ENCODE measurements at places on chromosomes 2 and 18.

DNA sequence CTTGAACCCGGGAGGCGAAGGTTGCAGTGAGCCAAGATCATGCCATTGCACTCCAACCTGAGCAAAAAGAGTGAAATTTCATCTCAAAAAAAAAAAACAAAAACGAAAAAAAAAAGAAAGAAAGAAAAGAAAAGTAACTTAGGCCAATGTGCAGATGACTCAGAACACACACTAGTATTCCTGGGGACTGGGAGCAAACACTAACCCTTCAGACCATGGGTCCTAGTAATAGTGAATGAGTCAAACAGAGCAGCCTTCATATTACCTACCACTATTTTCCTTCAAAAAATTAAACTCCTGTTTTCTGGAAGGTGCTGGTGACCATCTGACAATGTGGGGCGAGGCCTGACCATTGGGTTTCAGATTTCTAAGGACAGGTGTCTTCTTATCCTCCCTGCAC, 253.4 kb downstream of the PIEZO2 start:
- no peak for DNase-seq

GRCh38 chr2:128681507-128681906, 362.8 kb upstream of the HS6ST1 start:
- DNase-seq = peak; percentile 3

DNA sequence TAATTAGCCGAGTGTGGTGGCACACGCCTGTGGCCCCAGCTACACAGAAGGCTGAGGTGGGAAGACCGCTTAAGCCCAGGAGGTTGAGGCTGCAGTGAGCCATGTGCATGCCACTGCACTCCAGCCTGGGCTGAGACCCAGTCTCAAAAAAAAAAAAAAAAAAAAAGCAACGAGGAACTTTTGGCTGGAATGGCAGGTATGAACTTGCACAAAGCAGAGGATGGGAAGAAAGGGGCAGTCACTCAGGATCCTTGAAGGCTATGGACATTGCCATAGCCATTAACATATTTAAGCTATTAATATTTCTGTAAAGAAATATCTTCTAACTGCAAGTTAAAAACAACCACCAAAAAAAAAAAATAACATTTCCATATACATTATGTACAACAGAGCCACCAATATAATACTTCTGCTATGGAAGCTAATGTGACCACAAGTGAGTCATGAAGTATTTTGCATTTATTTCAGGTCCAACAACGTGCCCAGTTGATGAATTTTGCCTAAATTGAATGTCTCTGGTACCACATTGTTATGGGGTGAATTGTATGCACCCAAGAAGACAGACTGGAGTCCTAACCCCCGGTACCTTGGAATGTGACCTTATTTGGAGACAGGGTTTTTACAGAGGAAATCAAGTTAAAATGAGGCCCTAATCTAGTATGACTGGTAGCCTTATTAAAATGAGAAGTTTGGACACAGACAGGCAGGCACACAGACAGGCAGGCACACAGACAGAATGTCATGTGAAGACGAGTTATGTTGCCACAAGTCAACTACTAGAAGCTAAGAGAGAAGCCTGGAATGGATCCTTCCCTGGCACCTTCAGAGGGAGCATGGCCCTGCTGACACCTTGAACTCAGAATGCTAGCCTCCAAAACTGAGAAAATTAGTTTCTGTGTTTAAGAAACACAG, 102.8 kb downstream of the RBMS1 start:
- DNase-seq = no peak

DNA sequence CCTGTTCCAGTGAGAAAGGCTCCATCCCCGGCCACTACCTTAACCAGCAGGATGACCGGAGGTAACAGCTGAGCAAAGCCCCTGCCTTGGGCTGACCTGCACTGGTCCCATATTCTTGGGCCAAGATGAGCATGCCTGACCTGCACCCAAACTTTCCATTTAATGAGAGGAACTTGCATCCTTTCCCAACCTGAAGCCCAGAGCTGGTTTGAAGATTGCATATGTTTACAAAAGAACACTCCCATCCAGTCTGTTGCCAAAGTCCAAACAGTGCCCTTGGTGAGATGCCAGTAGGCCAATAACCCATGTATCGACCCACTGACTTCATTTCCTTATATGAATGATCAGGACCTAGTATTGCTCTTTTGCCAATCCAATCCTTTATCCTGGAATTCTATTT, 5.5 kb upstream of the NPAS2 start:
- DNase-seq = no peak

GRCh38 chr18:13934676-13935075, 19.3 kb upstream of the MC2R start:
- DNase-seq = no peak

- no peak for DNase-seq
These were observed 1.2 kb upstream of the TRAPPC8 start for GRCh38 chr18:31943878-31944816.

GRCh38 chr2:46328829-46329228, 31.6 kb downstream of the EPAS1 start:
- DNase-seq = no peak

DNA sequence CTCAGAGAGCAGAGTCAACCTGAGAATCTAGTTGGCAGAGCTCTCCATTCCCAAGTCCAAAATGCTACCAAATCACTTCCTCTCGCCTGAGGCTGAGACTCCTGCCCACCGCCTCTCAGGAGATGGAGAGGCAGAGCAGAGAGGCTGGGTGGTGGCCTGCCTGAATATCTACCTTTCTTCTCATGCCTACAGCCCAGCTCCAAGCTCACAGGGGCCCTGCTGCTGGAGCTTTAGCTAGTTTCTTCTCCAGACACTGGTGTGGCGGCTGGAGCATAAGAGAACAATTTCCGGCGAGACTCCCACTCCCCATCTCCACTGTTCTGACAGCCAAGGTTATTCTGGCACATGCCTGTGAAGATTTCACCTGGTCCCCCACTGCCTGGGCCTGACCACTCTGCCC, 8.1 kb upstream of the CYP26B1 start:
- DNase-seq = no peak

DNA sequence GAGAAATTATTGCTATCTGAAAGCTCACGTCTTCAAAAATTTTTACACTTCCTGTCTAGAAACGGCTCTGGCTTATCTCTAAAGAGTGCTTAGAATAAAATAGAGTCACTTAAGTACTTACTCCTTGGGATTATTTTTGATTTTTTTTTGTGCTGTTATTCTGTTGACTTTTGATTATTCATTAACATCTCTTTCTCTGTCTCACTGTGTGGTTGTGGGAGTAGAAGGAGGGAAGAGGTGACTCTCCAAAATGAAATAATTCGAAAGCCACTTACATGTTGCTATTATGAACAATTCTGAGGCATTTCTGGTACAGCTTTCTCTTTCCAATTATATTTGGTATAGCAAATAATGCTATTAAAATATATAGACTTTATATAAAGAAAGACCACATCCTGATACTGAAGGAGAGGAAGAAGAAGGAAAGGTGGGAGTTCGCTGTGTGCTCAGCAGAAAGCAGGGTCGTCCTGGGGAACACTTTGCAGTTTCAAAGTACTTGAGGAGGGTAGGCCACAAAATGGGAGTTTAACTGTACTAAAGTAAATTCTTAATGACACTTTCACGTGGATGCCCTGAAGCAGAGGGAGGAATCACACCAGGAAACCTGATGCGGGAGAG, 9.6 kb upstream of the MMADHC start:
- DNase-seq = no peak

GRCh38 chr2:229855116-229855515, 66.7 kb downstream of the TRIP12 start:
- DNase-seq = no peak

DNA sequence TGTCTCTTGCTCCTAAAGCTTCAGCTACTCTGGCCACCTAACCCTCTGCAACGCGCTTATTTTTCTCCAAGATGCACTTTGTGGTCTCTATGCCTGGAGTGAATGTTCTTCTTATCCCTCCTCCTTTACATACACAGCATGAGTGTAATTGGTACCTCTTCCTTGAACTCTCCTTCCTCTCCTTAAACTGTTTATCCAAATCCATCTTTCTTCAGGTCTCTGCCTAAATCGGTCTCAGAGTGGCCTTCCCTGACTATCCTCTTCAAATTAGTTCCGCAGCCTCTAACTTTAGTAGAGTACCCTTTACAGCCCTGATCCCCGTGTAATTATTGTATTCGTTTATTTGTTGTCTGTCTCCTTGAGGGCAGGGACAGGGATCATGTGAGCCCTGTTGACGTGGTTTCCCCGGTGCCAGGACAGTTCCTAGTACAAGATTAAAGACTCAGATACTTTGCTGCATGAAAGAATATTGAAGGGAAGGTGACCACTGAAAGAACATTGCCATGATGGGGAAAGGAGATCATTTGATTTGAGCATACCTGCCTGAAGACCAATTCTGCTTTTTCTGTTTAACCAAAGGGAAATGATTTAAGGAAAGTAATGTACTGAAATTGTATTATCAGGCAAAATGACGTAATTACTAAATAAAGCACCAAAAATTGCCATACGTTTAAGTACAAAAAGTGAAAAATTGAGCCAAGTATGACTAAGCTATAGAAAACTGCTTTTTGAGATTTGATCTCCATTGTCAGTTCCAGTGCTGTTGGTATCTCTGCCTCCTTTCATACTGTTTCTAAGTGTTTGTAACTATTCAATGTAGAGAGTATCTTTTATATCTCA, 1.2 kb downstream of the CNOT9 start:
- no peak for DNase-seq

DNA sequence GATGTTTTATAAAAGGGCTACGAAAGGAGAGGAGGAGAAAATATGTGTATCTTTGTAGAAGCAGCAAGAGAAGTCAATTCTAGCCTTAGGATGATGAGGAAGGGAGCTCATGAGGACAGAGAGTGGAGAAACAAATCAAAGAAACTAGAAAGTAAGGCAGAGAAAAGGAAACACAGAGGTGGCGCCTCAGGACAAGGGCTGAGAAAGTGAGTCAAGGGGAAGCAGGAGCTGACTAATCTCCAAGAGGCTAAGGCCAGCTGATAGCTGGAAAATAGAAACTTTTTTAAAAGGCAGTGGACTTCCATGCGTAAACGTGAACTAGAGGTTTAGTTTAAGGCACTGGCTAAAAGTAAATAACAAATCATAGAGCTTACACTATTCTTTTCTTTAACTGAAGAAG, 173.3 kb downstream of the ANKRD44 start:
- no peak for DNase-seq

DNA sequence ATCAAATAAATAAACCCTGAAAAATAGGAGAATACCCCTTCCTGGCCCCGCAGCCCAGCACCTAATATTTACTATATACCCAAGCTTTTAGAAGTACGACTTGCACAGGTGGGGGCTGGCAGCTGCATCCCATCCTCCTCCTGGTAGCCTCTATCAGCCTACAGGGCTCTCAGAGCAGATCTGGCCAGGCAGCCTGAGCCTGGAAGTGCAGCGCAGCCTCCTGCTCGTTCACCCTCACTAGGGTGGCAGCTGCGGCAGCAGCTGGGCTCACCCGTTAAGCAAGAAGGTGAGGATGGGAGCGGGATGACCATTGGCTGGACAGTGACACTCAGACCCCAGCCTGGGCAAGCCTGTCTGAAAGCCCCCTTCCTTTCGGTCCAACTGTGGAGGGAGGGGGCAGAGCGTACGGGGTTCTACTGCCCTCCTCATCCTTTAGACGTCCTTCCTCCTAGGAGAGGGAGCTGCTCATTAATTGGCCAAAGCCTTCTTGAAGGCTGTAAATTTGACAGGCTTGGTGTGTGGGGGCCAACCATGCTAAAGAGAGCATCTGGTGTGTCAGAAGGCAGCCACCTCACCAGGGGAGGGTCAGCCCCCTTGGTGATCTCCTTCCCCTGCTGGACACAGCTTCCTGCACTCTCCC, 23.3 kb downstream of the MPHOSPH10 start:
- no peak for DNase-seq

- peak; percentile 65 for DNase-seq
These were observed 487.4 kb upstream of the ZEB2 start for GRCh38 chr2:145007093-145007959.

DNA sequence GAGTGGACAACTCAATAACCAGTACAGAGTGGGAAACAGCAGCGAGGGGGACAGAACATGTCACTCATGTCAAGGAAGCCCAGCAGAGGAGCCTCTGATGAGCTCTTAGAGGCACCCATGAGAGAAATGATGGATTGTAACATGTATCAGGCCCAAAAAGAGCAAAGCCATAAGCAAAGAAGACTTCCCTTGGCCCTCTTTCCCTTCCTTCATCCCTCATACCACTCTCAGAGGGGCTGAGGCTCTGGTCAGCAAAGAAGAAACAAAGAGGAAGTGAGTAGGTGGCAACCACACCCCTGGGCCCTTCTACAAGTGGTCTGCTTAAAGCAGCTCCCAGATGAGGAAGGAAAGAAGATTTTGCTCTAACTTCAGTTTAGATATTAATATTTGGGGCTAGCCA, 112.8 kb downstream of the CDC42EP3 start:
- DNase-seq = no peak

DNA sequence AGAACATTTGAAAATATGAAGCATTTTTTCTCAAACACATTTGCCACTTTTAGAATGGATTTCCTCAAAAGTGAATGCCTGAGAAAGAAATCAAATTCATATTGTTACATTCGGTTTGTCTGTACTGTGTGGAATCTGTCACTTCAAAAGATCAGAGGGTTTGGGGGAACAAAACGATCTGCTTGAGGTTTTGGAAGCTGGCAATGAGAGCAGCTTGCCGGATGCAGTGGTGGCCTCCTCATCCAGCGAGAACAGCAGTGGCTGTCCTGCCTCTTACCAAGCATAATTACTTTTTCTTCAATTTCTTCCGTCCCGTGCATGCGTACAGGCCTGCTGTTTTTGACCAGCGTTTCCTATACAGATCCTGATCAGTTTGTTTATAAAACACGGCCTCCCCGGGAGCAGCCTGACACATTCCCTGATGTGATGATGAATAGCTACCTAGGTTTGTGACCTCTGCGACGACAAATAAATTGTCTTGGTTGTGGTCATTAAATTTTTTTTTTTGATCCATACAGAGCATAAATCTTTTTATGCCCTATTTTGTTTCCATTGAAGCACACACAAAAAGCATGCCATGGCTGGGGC, 45.2 kb downstream of the ITGA6 start:
- DNase-seq = no peak

DNA sequence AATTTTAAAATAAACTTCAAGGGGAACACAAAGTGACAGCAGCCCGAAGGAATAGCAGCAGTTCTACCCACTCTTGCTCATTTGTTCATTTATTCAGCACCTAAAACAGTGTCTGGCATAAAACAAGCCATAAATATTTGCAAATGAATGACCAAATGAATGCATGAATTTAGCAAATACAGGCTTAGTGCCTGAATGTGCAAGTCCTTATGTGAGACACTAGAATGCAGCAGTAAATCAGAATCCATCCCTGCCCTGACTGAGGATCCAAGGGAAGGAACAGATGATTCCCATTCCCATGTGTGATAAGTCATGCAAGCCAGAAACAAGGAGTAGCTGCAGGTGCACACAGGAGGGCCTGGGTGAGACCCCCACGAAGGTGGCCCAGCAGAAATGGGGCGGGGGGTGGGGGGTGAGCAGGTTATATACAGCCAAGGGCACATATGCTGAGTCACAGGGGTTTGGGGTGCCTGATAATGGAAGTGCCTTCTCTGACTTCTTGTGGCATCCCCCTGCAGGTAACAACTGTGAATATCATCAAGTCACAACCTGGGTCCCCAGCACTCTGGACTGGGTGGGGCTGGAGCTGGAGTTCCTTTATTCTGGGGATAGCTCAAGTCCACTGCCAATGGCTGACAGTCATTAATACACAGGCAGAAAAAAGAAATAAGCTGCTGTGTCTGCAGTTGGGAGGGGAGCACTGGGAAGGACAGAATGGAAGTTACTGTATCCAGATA, 311.9 kb downstream of the TXNL1 start:
- DNase-seq = no peak

- DNase-seq = no peak
These were observed 270.7 kb downstream of the PIEZO2 start for GRCh38 chr18:10878703-10879102.

GRCh38 chr2:6492573-6492972, 373.1 kb downstream of the CMPK2 start:
- DNase-seq = no peak

- DNase-seq = no peak
These were observed 179.6 kb upstream of the SLC39A10 start for GRCh38 chr2:195477248-195477995.

All from urothelium cell line (cell line).